NCI-H524 (cell line): ENCODE measurements at places on chromosomes 11 and 22.

- peak; percentile 49 for DNase-seq
Observed at GRCh38 chr11:116379185-116379828, 393.5 kb downstream of the BUD13 start.

DNA sequence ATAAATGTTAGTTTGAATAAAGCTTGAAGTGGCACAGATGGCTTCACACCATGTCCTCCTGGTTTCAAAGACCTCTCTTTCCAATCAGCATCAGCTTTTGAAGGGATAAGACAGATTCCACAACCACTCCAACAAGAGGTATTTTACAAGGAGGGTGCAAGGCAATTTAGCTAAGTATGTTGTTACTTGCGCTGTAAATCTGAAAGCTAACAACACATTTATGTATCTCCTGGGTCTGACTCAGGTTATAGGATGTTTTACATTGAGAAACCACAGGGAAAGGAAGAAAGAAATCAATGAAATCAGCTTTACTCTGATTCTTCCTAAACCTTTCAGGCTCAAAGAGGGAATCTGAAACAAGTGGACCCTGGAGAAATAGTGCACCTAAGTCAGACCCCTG is 12.1 kb downstream of the CWC15 start:
- peak; percentile 94 for DNase-seq

DNA sequence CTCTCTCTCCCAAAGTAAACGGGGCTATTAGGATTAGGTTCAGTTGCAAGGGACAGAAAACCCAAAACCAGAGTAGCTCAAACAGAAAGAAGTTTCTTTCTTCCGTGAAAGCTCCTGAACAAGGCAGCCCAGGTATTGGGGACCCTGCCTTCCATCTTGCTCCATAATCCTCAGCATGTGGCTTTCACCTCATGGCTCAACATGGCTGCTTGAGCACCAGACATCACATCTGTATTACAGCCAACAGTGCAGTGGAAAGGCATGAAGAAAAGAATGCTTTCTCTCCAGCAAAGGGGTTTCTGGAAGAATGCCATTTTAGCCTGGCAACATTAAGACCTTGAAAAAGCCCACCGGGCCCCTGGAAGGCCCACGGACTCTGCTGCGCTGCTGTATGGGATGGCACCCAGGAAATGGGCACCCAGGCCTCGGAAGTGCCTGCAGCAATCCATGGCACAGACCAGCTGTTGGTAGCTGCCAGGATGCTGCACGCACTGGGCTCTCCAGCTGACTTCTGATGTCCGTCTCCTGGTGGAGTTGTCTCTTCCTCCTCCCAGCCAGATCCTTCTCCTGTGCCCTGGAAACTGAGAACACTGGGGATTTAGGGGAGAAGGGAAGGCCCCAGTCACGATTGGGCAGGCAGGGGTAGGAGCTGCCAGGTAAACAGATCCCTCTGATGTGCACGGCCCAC is 22.6 kb downstream of the PDGFB start:
- DNase-seq = no peak

GRCh38 chr11:58898106-58898505 is 41.2 kb upstream of the GLYATL1 start:
- DNase-seq = no peak

- no peak for DNase-seq
Observed at GRCh38 chr11:85783758-85784157, 27.2 kb downstream of the SYTL2 start.

- peak; percentile 44 for DNase-seq
Observed at GRCh38 chr22:26169315-26170111, at the start of gene SEZ6L. SEZ6L (plus strand) TSS chr22:26169462; CDS start chr22:26169670, 208 bp downstream.
